ENCODE measurements at places on chromosomes 11 and 22.

- DNase-seq: no peak
These were observed 9.1 kb downstream of the BACE1-AS start for GRCh38 chr11:117300283-117300663.

DNA sequence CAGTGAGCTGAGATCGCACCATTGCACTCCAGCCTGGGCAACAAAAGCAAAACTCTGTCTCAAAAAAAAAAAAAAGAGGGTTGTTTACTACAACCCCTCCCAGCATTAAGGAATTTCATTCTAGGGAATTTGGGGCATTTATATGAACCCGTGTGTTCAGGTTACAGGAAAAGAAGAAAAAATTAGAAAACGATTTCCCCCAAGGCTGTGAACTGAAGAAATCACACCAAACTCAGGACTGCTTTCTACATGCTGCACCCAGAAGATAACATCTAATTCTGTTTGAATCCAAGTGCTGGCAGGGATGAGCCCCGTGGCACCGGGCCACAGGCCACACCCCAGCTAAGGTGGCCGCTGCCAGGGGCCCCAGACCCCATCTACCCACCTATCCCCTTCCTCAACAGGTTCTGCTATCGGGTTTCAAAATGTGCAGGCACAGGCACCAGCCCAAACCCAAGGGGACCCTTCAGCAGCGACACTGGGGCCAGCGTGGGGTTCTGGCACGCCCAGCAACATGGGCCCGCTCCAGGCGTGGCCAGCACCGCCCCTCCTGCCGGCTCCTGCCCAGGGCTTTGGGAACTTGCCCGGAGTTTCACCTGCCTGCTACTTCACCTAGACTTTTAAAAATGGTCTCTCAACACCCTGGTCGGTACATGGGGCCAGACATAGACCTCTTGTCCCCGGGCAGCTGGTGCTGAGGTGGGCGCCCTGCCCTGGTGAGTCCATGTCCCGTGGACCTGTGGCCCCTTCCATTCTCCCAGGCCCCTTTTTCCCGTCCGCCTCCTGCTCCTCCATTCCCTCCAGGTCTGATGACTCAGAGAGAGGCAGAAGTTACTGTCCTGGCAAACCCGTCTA lies 11.8 kb downstream of the CELSR1 start:
- no peak for DNase-seq

DNA sequence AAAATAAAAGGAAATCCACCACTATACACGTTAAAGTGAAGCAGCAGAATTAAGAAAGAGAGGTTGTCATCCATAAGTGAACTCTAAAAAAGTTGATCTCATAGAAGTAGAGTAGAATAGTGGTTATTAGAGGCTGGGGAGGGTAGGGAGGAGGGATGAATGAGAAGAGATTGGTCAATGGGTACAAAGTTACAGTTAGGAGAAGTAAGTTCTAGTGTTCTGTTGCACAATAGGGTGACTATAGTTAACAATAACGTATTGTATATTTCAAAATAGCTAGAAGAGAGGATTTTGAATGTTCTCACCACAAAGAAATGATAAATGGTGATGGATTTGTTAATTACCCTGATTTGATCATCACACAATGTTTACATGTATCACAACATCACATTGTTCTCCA lies 72.0 kb downstream of the CD82 start:
- DNase-seq: no peak

GRCh38 chr22:37486224-37486845 lies at the start of gene MFNG:
Gene MFNG, minus strand, starts transcription at chr22:37486384. Its CDS starts 207 bp downstream, at chr22:37486177.
- DNase-seq: no peak

DNA sequence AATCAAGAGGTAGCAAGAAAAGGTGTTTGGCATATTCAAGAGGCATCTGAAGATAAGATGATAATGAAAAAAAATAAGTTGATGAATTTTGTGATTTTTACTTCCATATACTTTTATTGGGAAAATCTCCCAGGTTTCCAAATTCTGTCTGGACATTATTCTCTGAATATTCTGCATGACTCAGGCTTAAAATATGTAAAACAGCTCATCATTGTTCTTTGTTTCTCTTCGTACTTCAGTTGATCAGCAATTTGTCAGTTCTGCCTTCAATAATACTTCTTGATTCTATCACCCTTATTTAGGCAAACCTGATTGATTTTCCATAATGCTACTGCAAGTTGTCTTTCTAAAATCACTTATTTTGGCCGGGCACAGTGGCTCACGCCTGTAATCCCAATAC lies 30.2 kb downstream of the GTF2H1 start:
- DNase-seq: no peak

- DNase-seq: no peak
These were observed at the start of gene LRFN4 for GRCh38 chr11:66856496-66857233. Gene LRFN4, plus strand, starts transcription at chr11:66857064. Its CDS starts 681 bp downstream, at chr11:66857745.

GRCh38 chr11:41377709-41378394 lies 81.6 kb downstream of the LRRC4C start:
- no peak for DNase-seq

- no peak for DNase-seq
These were observed 3.2 kb downstream of the TMEM151A start for GRCh38 chr11:66294626-66295620.

GRCh38 chr11:70063121-70063520 lies 15.0 kb upstream of the ANO1 start:
- no peak for DNase-seq

DNA sequence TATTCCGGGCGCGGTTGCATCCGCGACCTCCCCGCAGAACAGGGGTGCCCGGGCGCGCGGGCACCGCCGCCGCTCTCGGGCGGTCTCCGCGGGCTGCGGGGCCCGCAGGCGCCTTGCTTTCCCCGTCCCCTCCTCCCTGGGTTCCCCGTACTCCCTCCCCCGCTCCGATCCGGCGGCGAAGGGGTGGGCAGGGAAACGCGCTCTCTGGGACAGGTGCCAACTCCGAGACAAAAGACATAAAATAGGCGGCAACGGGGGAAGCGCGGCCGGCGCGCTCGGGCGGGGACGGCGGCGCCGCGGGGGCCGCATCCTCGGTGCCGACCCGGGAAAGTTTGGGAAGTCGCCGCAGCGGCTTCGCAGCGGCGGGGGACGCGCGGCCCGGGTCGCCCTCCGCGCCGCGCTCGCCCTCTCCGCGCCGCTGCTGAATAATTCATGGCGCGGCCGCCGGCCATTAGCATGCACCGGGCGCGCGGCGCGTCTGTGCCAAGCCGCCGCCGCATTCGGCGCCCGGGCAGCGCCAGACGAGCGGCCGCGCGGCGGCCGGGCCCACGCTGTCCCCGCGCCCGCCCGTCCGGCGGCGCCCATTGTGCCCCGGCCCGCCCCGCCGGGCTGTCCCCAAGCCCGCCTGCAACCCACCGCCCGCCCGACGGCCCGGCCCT lies 78.7 kb upstream of the PPARA start:
- DNase-seq: peak; percentile 72

- no peak for DNase-seq
These were observed 41.7 kb upstream of the SMTN start for GRCh38 chr22:31039393-31039792.

DNA sequence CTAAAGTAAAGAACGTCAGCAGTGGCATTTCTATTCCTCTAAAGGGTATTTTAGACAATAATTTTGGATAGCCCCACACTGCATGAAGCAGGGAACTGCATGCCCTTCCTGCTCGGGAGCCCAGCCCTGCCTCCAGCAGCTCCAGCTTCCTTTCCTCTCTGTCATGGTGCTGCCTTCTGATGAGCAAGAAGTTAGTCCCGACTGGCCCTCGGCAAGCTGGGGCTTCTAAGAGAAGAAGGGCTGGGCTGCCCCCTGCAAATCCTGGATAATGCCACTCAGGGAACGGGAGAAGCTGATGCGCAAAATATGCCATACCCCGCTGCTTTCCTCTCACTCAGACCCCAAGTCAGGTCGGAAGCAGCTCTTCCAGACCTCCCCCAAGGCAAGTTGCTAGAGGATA lies 296.4 kb downstream of the ETS1 start:
- no peak for DNase-seq

GRCh38 chr11:36088266-36088972 lies 144.6 kb downstream of the LDLRAD3 start:
- DNase-seq: no peak

GRCh38 chr11:116946414-116946813 lies 109.0 kb upstream of the APOA1 start:
- DNase-seq: no peak

- DNase-seq: no peak
These were observed 15.3 kb upstream of the ACCSL start for GRCh38 chr11:44032299-44033085.

- no peak for DNase-seq
These were observed 782 bp upstream of the TTC12 start for GRCh38 chr11:113313601-113314000.

DNA sequence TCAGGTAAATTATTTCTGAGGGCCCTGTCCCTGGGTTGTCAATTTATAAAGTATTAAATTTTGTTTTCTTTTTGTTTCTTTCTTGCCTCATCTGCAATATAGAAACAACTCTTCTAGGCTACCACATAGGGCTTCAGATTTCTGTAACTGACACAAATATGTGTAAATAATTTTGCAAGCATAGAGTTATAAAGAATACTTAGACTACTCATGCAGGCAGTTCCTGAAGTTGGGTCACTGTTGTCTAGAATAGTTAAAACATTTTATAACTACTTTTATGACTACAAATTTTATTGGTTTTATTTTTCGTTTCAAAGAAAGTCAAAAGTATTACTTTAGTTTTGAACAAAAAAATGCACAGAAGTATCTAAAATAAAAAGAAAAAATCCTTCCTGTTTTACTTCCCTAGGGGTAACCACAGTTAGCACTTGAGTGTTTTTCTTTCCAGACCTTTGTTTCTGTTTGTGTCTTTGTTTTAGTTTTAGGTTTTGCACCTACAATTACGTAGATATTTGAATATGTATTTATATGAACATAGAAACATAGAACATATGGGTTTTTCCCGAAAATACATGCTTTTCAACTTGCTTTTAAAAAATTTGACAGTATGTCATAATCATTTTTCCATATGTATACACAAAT lies 12.4 kb upstream of the TMEM123 start:
- no peak for DNase-seq

GRCh38 chr11:74686792-74687191 lies 44.4 kb downstream of the CHRDL2 start:
- no peak for DNase-seq

DNA sequence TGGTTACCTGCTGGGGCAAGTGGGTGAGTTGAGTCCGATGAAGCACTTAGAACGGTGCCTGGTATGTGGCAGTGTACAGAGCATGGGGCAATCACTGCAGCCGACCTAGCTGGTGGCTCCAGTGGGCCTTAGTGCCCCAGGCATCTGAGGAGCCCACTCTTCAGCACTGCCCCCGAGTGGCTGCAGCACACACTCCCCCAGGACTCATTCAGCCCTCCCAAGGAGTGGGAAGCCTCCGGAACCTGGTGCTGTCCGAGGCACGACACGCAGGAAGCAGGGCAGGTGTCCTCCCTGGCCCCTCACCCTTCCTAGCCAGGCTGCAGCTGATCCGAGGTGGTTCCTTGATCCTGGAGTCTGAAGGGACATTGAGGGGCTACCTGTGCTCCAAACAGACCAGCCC lies 42.4 kb upstream of the PRODH start:
- DNase-seq: no peak

DNA sequence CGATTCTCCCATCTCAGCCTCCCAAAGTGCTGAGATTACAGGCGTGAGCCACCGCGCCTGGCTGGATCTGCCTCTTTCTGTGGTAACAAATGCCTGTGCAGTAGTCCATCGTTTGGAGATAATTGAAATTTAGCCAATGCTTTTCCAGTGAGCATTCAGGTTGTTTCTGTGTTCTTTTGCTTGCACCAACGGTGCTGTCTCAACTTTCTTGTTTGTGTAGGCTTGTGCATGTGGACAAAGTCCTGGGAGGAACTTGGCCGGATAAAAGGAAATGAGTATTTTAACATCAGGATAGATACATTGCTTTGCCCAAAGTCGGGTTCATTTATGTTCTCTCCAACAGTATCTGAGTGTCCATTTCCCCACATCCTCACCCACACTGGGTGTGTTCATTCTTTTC lies 85.7 kb downstream of the KIAA1671 start:
- no peak for DNase-seq

- no peak for DNase-seq
These were observed 1.4 kb downstream of the PRR14L start for GRCh38 chr22:31748490-31748889.

DNA sequence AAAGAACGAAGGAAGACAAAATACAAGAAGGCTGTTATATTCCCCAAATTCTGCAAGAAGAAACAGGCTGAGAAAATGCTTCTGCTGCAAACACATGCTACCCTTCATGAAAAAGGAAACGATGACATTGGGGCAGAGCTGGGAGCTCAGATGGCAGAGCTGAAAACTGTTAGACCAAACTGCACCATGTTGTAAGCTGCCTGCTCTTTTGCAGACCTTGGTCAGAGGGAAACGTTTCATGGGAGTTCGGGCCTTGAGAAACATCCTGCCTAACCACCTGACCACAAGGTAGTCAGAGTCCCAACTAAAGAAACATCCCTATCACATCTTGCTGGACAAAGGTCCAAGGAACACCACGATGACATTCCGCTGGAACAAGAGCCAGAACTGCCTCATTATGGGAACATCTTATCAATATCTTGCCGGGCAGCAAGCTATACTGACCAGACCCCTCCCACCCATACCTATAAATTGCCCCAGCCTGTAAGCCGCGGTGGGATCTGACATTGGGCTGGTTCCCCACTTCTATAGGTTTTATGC lies 110.7 kb upstream of the CTSC start:
- no peak for DNase-seq

DNA sequence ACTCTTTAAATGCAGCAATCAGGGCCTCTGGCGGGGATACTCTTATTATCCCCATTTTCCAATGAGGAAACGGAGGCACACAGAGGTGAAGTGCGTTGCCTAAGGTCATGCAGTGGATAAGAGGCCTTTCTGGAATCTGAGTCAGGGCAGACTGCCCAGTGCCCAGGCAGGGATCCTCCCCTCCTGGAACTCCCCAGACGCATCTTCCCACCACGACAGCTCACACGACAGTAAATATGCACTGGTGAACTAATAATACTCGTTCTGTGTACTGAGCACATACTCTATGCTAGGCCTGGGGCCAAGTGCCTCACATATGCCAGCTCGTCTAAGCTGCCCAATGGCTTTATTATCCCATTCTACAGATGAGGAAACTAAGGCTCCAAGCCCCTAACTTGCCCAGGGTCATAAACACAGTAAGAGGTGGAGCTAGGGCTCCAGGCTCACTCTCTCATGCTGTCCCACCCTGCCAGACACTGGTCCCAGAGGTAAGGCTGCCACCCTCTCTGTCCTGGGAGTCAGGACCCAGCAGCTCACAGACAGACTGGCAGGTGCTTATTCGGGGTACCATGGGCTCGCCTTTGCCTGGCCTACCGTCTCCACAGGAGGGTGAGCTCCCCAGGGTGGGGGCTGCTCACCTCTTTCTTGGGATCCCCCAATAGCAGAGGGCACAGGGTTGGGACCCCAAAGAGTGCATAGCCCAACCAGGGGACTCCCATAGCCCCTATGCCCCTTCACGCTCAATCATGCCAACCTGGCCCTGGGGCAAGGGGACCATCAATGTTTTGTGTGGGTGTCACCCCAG lies 2.3 kb downstream of the IL2RB start:
- DNase-seq: no peak

- no peak for DNase-seq
These were observed 2.4 kb upstream of the GDPD5 start for GRCh38 chr11:75527938-75528735.

- no peak for DNase-seq
These were observed 33.5 kb downstream of the CHRDL2 start for GRCh38 chr11:74697722-74698121.

- no peak for DNase-seq
These were observed 9.8 kb upstream of the OR9I1 start for GRCh38 chr11:58135171-58135570.

Data from NCI-H2107 (cell line).